ENCODE measurements at places on chromosomes 2 and 18. TPM values are rescaled to one million over a fixed set of nuclear protein-coding genes. Genes with fewer than 3 reads are reported as not detected.

DNA sequence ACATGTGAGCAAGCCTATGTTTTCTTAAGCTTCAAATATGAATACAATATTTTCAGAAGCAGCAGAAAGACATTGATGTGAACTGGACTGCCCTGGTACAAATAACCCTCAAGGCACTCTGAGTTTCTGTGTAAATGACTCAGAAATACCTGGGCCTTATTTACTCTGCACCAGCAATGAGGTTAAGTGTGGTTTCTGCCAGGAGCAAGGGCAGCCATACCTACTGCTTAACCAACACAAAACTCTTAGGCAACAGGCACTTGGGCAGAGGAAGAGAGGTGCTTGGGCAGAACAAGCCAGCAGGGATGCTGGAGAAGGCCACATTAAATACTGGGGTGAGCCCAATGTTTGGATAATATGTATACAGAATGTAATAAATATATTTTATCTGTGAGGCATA is 29.4 kb upstream of the ARL5A start:
- H3K27me3 ChIP-seq, result no peaks in the 10 kb centered on the region
- DNase-seq, result no peak
- no peaks in the 10 kb centered on the region for H3K4me1 ChIP-seq
- H3K36me3 ChIP-seq, result no peaks in the 10 kb centered on the region
- H3K4me3 ChIP-seq, result no peak overlapping the region
- no peak overlapping the region for H3K27ac ChIP-seq

DNA sequence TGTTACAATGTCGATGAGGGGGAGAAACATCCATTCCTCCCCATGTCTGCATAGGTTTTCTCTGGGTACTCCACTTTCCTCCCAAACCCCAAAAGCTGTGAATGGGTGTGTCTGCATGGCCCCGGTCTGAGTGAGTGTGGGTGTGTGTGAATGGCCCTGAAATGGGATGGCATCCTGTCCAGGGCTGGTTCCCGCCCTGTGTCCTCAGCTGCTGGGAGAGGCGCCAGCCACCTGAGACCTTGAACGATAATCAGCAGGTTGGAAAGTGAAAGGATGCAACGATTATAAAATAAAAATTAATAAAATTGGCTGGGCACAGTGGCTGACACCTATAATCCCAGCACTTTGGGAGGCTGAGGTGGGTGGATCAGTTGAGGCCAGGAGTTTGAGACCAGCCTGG is 69.2 kb downstream of the NPPC start:
- DNase-seq, result no peak
- H3K27ac ChIP-seq, result no peak overlapping the region
- no peaks in the 10 kb centered on the region for H3K36me3 ChIP-seq
- no peaks in the 10 kb centered on the region for H3K4me1 ChIP-seq
- no peak overlapping the region for H3K4me3 ChIP-seq

GRCh38 chr2:119801040-119801439 is 41.3 kb downstream of the PTPN4 start:
- no peak overlapping the region for H3K4me3 ChIP-seq
- no peak for DNase-seq
- no peaks in the 10 kb centered on the region for H3K36me3 ChIP-seq
- H3K27ac ChIP-seq, result no peak overlapping the region
- H3K27me3 ChIP-seq, result no peaks in the 10 kb centered on the region

The CCDC141 gene
- 30.6 TPM for total RNA-seq

The CSRNP3 gene
- total RNA-seq, result not detected

The REG1B gene
- not detected for total RNA-seq
